ENCODE measurements at places on chromosomes 6 and 20. TPM values are rescaled to one million over a fixed set of nuclear protein-coding genes. Genes with fewer than 3 reads are reported as not detected.

- no peak overlapping the region for H3K27ac ChIP-seq
- H3K4me3 ChIP-seq: no peak overlapping the region
- H3K36me3 ChIP-seq: no peaks in the 10 kb centered on the region
- no peaks in the 10 kb centered on the region for H3K4me1 ChIP-seq
- H3K27me3 ChIP-seq: no peaks in the 10 kb centered on the region
Measured at GRCh38 chr20:41304424-41305079, 13.0 kb downstream of the ZHX3 start.

GRCh38 chr6:53960311-53960710, 150.9 kb upstream of the MLIP start:
- no peaks in the 10 kb centered on the region for H3K4me1 ChIP-seq
- no peak overlapping the region for H3K4me3 ChIP-seq
- H3K36me3 ChIP-seq: no peaks in the 10 kb centered on the region
- DNase-seq: no peak

The MACROD2 gene
- 19.4 TPM for total RNA-seq

The MCHR2 gene
- total RNA-seq: not detected

The MLN gene
- not detected for total RNA-seq

The DEFB132 gene
- 2.2 TPM for total RNA-seq

GRCh38 chr6:148593130-148593812, 153.6 kb upstream of the UST start:
- H3K4me3 ChIP-seq: no peak overlapping the region
- no peak for DNase-seq
- no peaks in the 10 kb centered on the region for H3K36me3 ChIP-seq

DNA sequence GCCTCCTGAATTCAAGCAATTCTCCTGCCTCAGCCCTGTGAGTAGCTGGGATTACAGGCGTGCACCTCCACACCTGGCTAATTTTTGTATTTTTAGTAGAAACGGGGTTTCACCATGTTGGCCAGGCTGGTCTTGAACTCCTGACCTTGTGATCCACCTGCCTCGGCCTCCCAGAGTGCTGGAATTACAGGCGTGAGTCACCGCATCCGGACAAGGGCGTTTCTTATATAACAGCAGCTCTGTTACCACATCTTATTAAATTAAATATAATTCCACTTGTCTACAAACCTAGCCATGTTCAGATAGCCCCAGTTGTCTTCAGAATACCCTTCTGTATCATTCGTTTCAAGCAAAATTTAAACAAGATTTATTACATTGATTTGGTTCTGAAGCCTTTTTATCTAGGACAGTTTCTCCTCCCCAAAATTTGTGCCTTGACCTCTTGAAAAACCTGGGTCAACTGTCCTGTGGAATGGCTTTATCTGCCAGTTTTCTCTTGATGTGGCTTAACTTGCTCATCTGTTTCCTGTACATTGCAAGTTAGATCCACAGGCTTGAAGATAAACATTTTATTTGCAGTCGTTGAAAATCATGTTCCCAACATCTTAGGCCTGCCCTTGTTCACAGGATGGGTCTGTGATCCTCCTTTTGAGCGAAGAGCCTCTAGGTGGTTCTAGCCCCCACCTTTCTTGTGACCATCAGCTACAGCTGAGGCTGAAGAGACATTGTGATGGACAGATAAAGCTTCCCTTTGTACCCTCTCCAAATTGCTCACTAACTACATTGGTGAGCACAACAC, 132.2 kb downstream of the ARID1B start:
- H3K4me1 ChIP-seq: no peaks in the 10 kb centered on the region
- no peak overlapping the region for H3K27ac ChIP-seq
- no peaks in the 10 kb centered on the region for H3K27me3 ChIP-seq
- no peaks in the 10 kb centered on the region for H3K36me3 ChIP-seq
- no peak overlapping the region for H3K4me3 ChIP-seq

The ZBTB46 gene
- 7.9 TPM for total RNA-seq

GRCh38 chr6:7673063-7673536, 52.8 kb upstream of the BMP6 start:
- H3K36me3 ChIP-seq: no peaks in the 10 kb centered on the region
- no peak overlapping the region for H3K27ac ChIP-seq
- no peak overlapping the region for H3K4me3 ChIP-seq
- no peak for DNase-seq
- no peaks in the 10 kb centered on the region for H3K27me3 ChIP-seq

DNA sequence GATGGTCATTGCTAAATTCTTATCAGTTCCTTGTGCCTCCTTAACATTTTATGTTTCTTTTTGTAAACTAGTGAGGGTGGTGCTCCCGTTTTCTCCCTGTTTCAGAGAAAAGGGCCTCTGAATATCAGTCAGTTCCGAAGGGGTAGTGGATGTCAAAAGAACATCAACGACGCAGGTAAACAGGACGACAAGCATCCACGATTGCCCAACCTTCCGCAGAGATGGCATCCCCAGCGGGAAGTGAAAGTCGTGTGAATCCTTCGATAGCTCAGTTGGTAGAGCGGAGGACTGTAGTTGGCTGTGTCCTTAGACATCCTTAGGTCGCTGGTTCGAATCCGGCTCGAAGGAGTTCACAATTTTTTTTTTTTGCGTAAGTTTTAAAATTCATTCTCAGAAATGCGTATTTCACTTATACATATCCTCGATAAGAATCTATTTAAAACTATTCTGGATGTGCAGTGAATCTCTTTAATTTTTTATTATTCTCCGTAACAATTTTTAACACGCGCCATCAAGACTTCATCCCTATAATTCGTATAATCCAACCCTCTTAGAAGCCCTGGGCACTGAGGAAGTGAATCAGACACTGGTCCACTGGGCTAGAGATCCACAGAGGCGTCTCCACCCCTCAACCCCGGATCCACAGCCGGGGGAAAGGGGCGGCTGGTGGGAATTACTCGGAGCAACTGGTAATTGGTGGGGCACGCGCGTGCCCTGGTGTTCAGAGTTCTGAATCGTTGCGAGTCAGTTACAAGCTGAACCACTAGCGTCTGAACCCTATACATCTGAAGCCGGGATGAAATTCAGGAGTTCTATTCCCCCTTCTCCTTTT, 27.9 kb upstream of the ABT1 start:
- no peaks in the 10 kb centered on the region for H3K36me3 ChIP-seq
- H3K4me1 ChIP-seq: no peaks in the 10 kb centered on the region
- DNase-seq: peak; percentile 93
- H3K4me3 ChIP-seq: peak overlapping the region; percentile 29
- peak overlapping the region; percentile 41 for H3K27ac ChIP-seq
- no peaks in the 10 kb centered on the region for H3K27me3 ChIP-seq

The TTLL9 gene
- total RNA-seq: not detected

DNA sequence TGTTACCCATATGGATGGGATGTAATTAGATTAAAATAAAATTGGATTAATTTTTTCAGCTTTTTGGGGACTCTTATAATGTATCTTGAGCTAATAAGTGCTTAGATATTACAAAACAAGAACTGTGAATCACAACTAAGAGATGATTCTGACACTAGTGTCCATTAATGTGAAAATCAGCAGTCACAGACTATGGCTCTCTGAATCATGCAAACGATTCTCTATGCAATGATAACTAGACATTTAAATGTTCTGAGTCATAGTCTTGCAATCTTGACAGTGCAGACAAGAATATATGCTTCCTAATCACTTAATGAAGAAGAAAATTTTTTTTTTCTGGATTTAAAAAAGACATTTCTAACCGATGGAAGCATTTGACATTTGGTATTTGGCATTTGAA, 82.2 kb upstream of the OPRM1 start:
- H3K4me1 ChIP-seq: no peaks in the 10 kb centered on the region
- peaks cover 2% of the 10 kb centered on the region for H3K27me3 ChIP-seq
- H3K27ac ChIP-seq: no peak overlapping the region
- no peaks in the 10 kb centered on the region for H3K36me3 ChIP-seq

- no peaks in the 10 kb centered on the region for H3K36me3 ChIP-seq
- no peaks in the 10 kb centered on the region for H3K27me3 ChIP-seq
- H3K27ac ChIP-seq: no peak overlapping the region
- H3K4me3 ChIP-seq: no peak overlapping the region
- no peak for DNase-seq
Measured at GRCh38 chr20:62787321-62787720, 9.0 kb upstream of the MRGBP start.

GRCh38 chr6:72522735-72523141, 99.1 kb upstream of the KCNQ5 start:
- no peaks in the 10 kb centered on the region for H3K36me3 ChIP-seq
- no peak for DNase-seq
- no peak overlapping the region for H3K4me3 ChIP-seq
- no peaks in the 10 kb centered on the region for H3K4me1 ChIP-seq
- no peak overlapping the region for H3K27ac ChIP-seq

- H3K27me3 ChIP-seq: no peaks in the 10 kb centered on the region
- no peak for DNase-seq
- H3K36me3 ChIP-seq: no peaks in the 10 kb centered on the region
- peak overlapping the region; percentile 60 for H3K27ac ChIP-seq
- peak overlapping the region; percentile 47 for H3K4me3 ChIP-seq
Measured at GRCh38 chr6:33453393-33454008, 875 bp upstream of the ZBTB9 start.
